ENCODE measurements at places on chromosomes 7 and 10.
A peak's percentile ranks its signal among the peaks of the same experiment; 100 is the strongest.

DNA sequence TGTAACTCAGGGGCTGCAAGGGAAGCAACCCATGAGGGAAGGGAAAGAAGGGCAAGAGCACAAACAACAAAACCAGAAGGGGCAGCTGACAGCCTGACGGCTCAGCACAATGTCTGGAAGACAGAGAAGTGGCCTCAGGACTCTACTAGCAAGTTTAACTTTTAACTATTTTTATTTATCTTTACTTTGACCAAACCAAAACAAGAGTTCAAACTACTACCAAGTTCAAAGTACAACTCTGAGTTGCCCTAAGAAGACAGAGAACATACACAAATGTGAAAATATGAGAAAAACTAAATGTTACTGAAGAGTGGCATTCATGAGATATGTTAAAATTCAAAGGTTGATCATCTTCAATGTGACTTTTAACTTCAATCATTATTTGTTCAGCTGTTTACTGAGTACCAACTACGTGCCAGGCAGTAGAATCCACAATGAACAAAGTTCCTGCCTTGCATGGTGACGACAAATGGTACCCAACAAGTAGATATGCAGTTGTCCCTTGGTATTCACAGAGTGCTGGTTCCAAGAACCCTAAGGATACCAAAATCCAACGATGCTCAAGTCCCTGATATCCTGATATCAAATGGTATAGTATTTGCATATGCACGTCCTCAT lies 19.7 kb downstream of the NUDCD3 start:
- DNase-seq: no peak

- no peak for DNase-seq
Observed at GRCh38 chr10:28387140-28387539, 84.3 kb upstream of the MPP7 start.

- DNase-seq: peak; percentile 28
Observed at GRCh38 chr10:100730725-100731406, 14.5 kb upstream of the PAX2 start.

- DNase-seq: peak; percentile 11
Observed at GRCh38 chr10:13161857-13162271, 506 bp downstream of the MCM10 start.

DNA sequence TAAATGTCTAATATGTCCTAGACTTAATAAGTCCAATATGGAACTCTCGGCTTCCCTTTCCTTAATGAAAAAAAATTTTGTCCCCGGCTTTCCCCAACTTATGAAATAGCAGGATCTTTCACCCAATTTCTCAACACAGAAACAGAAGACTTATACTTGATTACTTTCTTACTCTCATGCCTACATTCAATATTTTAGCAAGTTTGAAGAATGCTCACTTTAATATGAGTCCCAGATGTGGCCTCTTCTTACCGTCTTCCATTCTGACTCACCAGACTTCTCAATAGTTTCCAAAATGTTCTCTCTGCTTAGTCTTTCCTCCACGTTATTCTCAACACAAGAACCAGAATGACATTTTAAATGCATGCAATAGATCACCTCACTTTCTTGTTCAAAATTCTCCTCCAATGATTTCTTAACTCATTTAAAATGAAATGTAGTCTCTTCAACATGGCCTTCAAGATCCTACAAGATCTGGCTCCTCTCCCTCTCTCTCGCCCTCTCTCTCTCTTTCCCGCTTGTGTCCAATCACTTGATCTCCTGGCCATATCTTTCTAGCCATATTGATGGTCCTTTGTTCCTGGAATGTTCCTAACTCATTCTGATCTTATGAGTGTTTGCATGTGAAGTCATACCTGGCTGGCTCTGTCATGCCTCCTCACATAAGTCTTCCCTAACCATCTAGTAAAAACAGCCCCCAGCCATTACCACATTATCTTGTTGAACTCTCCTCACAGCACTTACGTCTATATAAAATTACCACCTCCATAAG lies 119.7 kb upstream of the FAM3C start:
- DNase-seq: peak; percentile 31

DNA sequence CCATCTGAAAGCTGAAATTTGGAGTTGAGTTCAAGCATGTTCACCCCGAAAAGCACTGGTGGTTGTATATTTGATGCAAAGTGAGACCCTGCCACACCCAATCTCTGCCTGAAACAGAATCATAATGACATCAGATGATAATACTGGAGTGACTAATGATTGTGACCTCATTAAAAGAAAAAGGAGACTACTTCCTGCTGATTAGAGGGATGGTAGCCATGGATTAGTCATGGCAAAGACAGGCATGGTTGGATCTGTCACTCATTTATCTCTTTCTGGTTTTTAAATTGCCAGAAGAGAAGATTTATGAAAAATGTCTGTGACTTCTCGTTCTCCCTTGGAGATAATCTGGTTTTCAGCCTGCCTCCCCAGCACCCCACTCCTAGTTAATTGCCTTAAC lies 101.2 kb downstream of the BAMBI start:
- no peak for DNase-seq

- DNase-seq: no peak
Observed at GRCh38 chr10:48501787-48502771, 102.8 kb downstream of the ARHGAP22 start.

- DNase-seq: no peak
Observed at GRCh38 chr7:24652251-24652939, 79.1 kb downstream of the PALS2 start.

DNA sequence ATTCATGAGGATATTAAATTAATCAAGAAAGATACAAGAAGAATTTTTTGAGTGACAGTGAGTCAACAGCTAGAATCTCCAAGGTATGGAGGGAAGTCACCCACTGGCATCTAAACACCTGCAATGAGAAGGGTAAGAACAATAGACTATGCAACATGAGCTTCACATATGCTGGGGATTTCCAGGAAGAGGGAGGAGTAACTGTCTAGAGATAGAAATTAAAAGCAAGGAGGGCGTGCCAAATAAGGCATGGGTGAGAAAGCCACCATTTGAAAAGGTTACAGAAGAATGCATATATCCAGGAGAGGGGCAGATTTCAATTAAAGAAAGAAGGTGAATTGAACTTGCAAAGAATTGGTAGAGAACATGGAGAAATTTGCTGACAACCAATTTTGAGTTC lies 365.7 kb downstream of the GPR37 start:
- no peak for DNase-seq

GRCh38 chr10:29835055-29835454 lies 200.3 kb upstream of the SVIL start:
- no peak for DNase-seq

DNA sequence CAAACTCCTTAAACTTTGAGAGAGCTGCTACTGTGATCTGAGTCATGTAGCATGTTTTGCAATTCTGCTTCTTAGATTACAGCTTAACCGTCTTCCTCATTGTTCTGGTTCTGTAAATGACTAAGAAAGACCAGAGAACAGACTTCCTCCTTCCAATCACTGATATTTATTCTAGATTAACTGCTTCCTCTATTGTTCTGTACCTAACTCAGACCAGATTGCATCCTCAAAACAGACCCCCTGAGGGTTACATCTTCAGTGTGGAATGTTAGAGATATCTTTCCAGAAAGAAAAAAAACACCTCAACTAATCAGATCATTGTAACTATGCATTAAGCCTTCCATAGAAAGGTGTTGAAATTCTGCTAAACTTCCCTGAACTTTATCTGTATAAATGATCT lies 5.7 kb upstream of the PIP start:
- no peak for DNase-seq

DNA sequence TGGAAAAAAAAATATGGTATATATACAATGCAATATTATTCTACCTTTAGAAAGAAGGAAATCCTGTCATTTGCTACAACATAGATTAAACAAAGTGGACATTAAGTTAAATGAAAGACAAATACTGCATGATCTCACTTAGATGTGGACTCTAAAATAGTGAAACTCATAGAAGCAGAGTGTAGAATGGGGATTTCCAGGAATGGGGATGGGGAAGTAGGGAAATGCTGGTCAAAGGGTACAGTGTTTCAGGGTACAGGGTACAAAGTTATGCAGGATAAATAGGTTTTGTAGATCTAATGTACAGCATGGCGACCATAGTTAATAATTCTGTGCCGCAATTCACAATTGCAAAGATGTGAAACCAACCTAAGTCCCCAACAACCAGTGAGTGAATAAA lies 385.5 kb downstream of the SFMBT2 start:
- DNase-seq: no peak

GRCh38 chr10:79904671-79905321 lies 44.1 kb downstream of the SFTPD start:
- peak; percentile 73 for DNase-seq

- DNase-seq: no peak
Observed at GRCh38 chr7:876972-877311, 588 bp downstream of the GET4 start.

GRCh38 chr10:133056651-133057178 lies 31.0 kb upstream of the ADGRA1 start:
- no peak for DNase-seq

DNA sequence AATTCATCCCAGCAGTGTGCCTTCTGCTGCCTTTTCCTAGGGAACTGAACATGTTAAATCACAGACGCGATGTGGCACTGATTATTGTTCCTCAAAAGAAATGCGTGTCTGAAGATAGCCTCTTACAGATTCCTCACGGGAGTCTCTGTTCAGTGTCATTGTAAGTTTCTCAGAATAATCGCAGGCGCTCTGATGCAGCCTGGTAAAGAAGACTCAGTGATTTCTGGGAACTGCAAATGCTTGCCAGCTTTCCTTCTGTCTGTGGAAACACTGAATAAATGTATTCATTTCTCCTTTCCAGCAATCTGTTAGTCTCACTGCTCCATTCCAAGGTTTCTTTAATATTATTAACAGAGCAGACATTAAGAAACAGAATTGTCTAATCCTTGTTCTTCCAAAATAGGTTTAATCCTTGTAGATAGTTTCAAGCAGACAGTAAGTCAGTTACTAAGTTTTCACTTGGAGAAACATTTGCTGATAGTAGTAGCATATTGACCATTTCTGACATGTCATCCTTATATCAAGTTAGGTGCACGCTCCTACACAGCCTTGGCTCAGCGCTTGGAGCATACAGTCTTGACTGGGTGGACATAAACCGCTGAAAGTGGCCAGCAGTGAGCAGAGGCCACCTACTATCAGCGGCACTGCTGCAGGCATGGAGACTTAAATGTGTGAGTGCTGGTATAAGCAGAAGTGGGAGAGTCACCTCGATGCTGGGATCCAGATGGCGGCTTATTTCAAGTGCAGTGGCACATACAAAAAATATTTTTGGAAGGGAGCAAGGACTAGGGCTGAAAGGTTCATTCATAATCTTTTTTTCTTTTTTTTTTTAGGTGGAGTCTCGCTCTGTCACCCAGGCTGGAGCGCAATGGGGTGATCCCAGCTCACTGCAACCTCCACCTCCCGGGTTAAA lies 27.7 kb downstream of the MMRN2 start:
- no peak for DNase-seq

DNA sequence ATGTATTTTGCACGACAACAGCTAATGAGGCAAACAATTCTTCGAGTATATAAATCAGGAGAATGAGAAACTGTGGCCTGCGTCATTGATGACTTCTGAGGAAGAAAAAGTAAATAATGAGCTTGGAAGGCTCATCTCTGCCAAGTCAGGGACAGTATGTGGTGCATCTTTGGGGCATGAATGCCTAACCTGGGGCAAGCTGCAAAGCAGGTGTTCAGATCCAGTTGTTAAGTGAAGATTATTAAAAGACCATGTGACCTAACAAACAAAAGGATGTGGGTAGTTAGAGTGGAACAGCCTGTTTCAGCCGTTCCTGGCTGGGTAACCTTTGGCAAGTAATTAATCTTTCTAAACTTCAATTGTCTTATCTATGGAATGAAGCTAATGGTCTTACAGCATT lies 93.0 kb downstream of the LYZL2 start:
- DNase-seq: no peak

GRCh38 chr7:36475381-36475780 lies 85.7 kb downstream of the ANLN start:
- DNase-seq: no peak

- DNase-seq: no peak
Observed at GRCh38 chr10:99777918-99778714, 4.3 kb upstream of the ABCC2 start.
